ENCODE measurements at places on chromosomes 1 and 21.

GRCh38 chr1:46114925-46115603 is 17.4 kb downstream of the PIK3R3 start:
- no peak for ATAC-seq

GRCh38 chr1:40711465-40712404 is 20.2 kb downstream of the NFYC start:
- no peak for ATAC-seq

DNA sequence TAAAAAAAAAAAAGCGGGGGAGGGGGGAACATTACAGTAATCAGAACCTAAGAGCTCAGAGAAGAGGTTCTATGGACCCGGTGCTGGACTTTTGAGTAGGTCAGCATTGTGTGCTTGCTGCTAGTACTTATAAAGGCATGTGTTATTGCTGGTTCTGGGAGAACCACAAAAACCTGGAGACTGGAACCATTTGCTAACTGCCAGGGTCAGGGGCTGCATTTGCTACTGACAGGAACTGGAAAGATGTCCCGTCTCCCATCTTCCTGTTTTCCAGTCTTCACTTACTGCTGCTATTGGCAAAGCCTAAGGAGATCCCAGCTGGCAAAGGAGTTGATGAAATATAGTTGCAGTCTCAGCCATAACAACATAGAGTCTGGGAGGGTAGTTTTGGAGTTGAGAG is 4.3 kb downstream of the RNF2 start:
- ATAC-seq = no peak

- no peak for ATAC-seq
Measured at GRCh38 chr21:33661146-33661545, 18.8 kb downstream of the ITSN1 start.
